ENCODE measurements at places on chromosomes 6 and 20. TPM values are rescaled to one million over a fixed set of nuclear protein-coding genes. Genes with fewer than 3 reads are reported as not detected.

Gene SLC2A10
- 21.0 TPM for total RNA-seq

- DNase-seq: no peak
Observed at GRCh38 chr6:40450483-40450882, 136.7 kb downstream of the LRFN2 start.

DNA sequence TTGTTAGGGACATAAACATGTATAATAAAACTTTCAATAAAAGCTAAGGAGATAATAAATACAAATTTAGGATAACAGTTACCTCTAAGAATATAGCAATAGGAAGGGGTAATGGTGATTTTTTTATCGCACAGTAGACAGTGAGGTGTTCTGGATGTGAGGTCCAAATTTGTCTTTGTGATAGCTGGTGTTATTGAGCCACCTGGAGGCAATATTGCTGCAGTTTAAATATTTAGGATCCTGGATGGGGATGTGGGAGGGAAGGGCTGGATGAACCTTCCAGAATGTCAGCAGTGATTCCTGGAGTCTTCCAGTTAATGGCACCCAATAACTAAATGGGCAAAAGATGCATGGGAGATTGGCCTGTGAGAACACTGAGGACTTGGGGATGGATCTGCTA, 13.9 kb downstream of the DEFB123 start:
- DNase-seq: no peak

DNA sequence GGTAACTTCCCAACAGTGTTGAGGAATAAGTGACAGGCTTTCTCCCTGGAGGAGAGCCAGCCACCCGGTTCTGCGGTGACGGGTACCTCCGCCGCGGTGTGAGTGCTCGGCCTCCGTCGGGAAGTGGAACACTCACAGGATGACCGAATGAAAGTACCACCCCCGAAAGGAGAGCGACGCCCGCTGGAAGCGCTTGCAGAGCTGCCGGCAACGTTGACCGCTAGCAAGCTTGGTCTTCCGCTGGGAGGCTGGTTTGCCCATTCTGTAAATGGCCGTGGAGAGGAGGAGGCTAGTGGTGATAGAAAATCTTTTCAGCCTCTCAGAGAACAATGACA, 614 bp upstream of the TMEM242 start:
- peak; percentile 82 for DNase-seq

Data from LHCN-M2 (cell line).